ENCODE measurements at places on chromosomes 1 and 21.

DNA sequence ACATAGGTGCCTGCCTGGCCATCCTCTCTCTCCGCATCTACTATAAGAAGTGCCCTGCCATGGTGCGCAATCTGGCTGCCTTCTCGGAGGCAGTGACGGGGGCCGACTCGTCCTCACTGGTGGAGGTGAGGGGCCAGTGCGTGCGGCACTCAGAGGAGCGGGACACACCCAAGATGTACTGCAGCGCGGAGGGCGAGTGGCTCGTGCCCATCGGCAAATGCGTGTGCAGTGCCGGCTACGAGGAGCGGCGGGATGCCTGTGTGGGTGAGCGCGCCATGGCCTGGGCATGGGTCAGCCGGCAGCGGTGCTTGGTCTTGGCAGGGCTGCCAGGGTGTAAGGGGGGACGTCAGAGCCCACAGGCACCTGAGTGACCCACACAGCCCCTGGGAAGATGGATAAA, 13.3 kb downstream of the EPHA8 start:
- no peak for DNase-seq

- no peak for DNase-seq
Observed at GRCh38 chr1:171126504-171126903, 35.8 kb downstream of the FMO3 start.

GRCh38 chr1:201535046-201535918, 3.6 kb upstream of the NAV1 start:
- no peak for DNase-seq

DNA sequence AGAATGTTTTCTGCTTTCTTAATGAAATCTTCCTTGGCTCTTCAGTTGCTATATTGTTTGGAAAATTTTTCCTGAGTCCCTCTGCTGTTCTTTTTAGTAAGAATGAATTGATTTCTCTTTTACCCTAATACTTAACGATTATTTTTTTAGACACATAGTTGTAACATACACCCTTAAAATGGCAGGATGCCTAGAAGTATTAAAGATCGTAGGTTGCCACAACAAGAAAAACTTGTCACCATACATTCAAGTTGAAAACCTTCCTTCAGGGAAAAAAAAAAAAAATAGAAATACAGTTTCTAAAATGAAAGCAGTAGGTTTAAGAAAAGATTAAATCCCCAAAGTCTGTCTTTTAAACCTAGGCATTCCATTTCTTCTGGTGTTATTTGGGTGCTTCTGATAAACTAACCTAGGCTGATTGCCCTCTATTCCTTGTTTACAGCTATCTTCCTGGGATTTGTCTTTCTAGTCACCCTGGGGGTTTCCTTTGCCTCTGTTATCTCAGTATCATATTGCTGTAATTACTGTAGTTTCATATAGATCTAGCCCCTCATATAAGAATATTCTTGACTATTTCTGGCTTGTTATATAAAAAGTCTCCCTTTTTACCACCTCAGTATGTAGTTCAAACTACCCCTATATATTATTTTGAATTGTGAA, 16.8 kb downstream of the SUCO start:
- no peak for DNase-seq

DNA sequence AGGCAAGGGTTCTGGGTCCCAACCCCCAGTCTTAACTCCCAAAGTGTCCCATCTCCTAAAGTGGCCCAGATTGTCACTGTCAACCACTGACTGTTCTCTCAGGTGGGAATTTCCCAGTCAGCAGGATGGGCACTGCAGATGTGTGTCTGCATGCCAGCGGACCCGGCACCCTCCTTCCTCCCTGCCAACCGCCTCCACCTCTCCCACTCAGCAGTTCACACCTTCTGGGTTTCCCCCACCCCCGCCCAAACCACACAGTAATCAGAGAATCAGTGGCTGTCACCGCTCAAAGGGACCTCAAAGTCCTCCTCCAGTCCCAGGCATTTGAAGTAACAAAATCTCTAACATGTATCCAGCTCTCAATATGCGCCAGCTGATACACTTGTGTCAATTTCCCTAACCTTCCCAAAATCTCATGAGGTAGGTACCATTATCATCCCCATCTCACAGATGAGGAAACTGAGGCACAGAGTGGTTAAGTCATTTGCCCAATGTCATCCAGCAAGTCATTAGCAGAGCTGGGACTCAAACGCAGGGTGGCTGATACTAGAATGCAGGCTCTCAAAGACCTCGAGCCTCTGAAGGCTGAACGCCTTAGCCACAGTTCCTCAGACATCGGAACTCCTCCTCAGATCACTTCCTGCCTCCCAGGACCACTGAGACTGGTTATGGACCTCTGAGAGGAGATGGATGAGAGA, 4.8 kb downstream of the RUNX3 start:
- peak; percentile 59 for DNase-seq

DNA sequence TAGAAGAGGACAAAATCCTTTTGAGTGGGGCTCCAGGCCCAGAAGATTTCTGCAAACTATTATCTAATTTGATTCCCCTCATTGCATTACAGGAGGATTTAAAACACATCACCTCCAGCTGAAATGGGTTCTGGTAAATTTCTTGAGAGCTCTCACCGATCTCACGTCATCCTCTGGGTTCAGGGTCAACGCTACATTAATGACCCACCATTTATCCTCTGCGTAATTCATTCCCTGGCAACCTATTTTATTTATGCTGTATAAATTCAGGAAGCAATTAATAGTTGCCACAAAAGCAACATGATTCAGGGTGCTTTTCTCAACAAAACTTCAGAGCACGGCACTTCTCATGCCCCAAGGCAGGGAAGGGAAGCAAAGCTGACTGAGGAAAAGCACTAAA, 38.9 kb downstream of the LMX1A start:
- DNase-seq, result no peak

DNA sequence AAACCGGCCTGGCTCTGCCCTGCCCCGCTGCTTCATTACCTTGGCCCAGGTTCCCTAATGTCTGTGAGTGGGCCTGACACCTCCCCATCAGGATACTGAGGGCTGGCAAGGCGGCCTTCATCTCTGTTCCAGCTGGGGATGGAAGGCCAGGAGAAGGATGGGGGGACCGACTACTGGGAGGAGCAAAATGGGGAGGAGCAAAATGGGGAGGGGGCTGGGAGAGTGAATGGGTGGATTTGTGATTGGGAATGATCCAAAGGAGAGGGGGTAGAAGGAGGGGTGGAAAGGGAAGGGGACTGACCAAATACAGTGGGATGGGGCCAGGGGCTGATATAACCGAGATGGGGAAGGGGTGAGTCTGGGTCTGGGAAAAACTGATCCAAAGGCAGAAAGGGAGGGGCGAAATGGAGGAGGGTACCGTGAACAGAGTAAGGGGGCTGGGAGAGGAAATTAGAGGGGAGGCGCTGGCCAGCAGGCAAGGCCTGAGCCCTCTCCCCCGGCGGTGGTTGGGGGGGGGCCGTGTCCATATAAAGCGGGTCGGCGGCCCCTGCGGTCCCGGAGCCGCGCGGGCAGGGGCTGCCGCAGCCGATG, at the start of gene FOXE3:
TSS of gene FOXE3 (plus strand) at position 558 of the 591 bp plus-strand sequence. CDS start at position 589, 31 bp downstream.
- DNase-seq, result no peak

DNA sequence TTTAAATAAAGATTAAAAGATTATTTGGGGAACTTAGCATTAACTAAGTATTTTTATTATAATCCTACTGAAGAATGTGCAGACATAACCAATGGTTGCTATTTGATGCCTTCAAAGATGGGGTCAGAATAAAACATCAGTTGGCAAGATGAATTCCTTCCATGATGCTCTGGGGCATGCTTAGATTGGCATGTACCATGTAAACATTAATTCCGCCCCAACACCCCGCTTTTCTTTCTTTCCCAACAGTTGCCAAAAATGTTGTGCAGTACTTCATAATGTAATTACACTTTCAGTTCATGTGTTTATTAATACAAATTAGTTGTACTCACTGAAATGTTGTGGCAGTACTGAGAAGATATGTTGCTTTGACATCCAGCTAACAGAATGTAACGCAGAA, 82.6 kb downstream of the SPAG17 start:
- no peak for DNase-seq

- DNase-seq, result no peak
Observed at GRCh38 chr21:28483301-28484035, 509.2 kb downstream of the LTN1 start.

GRCh38 chr1:232641507-232641906, 11.6 kb upstream of the SIPA1L2 start:
- DNase-seq, result no peak

GRCh38 chr1:84672080-84672854, 18.0 kb downstream of the SSX2IP start:
- no peak for DNase-seq

GRCh38 chr1:27152829-27153548, 1.9 kb downstream of the SLC9A1 start:
- no peak for DNase-seq

DNA sequence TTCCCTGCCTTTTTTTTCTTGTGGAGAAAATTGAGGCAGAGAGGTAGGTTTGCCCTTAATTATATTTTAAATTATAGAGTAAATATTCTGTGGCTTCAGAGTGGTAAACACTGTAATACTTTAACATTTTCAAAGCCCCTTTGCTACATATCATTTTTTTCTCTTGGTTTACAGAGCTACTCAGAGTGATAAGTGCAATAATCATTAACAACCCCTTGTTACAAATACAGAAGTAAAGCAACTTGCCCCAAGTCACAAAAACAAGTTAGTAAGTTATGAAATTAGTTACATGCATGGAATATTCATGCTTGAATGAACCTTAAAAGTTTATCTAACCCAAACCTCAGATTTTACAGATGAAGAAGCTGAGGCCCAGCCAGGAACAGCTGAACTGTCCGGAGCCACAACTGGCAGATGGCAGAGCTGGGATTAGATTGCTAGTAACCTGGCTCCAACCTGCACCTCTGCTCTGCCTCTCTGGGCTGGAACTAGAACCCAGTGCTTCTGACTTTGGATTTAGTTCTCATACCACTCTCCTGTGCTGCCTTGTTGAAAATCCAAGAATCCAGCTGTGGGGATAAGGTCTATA, 48.7 kb downstream of the TNN start:
- DNase-seq, result no peak

DNA sequence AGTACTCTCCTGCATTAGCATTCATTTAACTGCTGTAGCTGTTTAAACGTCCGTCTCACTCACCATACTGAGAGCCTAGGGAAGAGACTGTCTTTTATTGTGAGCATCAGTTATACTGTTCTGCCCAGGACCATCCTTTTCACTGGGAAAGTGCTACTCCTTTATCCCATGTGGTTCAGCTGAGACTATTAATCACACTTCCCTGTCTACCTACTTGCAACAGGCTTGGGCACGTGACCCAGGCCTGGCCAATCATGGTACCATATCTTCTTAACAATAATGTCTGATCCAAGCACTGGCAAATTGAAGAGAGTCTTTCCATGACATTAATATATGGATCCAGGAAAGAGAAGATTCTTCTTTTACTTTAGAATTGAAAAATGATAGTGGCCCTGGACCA, 108.1 kb downstream of the TM2D1 start:
- no peak for DNase-seq

- no peak for DNase-seq
Observed at GRCh38 chr21:25175938-25176337, 431.3 kb downstream of the MRPL39 start.

GRCh38 chr21:38795475-38795874, 10.3 kb upstream of the ETS2 start:
- no peak for DNase-seq

GRCh38 chr1:170660871-170661645, 2.9 kb upstream of the PRRX1 start:
- DNase-seq, result no peak

- no peak for DNase-seq
Observed at GRCh38 chr1:115706587-115707425, 61.7 kb downstream of the CASQ2 start.

DNA sequence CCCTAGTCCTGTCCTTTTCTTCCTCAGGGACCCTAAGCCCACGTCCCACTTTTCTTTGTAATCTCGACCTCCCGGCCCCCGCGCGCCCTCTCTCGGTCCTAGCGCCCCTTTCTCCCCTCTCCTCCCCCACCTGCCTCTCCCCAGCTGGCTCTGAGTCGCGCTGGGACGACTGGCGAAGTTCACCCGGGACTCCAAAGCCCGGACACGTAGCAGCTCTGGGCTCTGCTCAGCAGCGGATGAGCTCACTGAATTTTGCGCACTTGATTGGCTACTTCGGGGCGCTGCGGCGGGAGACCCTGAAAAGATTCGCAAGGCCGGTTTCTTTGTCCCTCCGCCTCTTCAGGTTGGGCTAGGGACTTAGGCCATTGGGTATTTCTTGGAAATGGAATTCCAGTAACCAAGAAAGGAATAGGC, 16.3 kb upstream of the ACKR1 start:
- no peak for DNase-seq

- no peak for DNase-seq
Observed at GRCh38 chr1:89657886-89658285, 25.0 kb downstream of the LRRC8C start.

DNA sequence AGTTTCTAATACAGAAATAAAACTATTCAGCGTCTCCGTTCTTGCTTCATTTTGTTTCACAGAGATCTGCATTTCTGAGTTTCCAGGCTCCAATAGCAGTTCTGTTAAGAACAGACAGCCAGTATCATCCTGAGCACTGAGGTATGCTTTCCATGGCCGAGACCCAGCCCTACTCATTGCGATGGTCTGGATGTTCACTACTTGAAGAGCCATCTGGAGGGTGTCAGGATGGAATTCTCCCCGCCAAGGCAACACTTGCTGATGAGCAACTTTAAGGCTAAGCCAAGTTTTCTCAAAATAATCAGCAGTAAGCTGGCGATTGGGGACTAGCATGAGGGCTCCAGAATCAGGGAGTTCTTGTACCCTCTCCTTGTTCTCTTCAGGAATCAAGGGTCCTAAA, 7.7 kb upstream of the BCL2L15 start:
- DNase-seq, result no peak

DNA sequence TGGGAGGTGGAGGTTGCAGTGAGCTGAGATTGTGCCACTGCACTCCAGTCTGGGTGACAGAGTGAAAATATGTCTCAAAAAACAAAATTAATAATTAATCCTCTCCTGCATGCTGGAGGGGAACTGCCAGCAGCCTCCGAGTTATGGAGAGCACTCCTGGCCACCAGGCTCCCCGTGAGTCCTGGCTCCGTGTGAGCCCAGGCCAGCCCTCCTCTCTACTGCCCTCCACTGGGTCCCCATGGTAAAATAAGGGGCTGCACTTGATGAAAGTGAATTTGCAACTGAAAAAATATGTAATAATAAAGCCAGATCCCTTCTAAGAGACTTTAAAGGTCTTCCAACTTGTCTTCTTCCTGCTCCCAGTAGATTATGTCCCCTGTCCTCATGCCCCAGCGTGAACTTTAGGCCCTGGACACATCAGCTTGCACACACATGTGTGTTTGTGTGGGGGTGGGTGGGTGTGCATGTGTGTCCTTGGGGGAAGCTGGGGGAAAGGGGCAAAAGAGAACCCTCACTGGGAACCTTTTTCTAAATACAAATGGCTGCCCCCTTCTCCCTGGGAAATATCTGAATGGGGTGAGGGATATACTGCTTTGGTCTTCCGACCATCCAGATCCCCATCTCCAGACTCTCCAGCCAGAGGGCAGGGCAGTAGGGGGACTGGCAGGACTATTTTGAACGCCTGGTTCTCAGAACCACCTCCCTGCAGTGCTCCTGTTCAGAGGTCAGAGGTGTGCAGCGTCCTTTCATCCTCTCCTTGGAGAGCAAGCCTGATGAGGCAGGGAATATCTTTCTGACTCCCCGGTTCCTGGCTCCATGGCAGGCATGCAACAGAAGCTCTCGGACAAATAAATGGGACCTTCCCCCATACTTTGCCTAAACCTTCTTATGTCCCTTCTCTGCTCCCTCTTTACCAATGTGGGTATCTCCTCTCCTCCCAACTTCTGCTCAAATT, 26.2 kb downstream of the NEK2 start:
- DNase-seq, result no peak

- no peak for DNase-seq
Observed at GRCh38 chr1:174931214-174931613, 68.5 kb upstream of the CACYBP start.

Measured in activated gamma-delta T cell (primary cell).